GDM1 (cell line): ENCODE measurements at places on chromosomes 4 and X.

DNA sequence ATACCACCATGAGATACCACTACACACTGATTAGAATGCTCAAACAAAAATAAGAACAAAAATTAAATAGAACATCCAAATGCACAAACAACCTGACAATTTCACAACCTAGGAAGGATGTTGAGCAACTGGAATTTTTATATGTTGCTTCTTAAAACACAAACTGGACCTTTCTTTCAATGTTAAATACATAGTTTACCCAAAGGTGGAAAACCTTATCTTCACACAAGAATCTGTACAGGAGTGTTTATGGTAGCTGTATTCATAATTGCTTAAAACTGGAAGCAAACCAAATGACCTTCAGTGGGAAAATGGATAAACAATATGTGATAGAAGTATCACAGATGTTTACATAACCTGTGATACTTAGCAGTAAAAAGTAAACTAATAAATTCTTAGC is 573.8 kb downstream of the MAGEB5 start:
- no peak for DNase-seq

- no peak for DNase-seq
Observed at GRCh38 chrX:47234583-47234982, 1.8 kb downstream of the USP11 start.

GRCh38 chr4:28966982-28967381 is 1753.2 kb upstream of the PCDH7 start:
- no peak for DNase-seq

DNA sequence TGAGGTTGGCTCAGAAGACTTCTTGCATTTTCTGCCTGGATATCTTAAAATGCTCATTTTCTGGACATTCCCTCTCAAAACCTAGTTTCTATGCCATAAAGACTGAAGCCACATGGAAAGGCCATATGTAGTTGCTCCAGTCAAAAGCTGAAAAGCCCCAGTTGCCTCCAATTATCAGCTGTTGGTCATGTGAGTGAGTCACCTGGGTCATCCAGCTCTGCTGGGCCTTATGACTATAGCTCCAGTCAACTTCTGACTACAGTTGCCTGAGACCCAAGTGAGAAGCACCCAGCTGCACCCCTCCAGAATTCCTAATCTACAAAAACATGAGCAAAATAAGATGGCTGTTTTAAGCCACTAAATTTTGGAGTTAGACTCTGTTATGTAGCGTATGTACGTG is 41.9 kb downstream of the HELQ start:
- no peak for DNase-seq

- DNase-seq, result no peak
Observed at GRCh38 chrX:115939636-115940160, 230.8 kb upstream of the AGTR2 start.

- DNase-seq, result peak; percentile 86
Observed at GRCh38 chr4:10096201-10096977, 20.2 kb downstream of the WDR1 start.

GRCh38 chr4:184500748-184501589 is 26.6 kb upstream of the IRF2 start:
- no peak for DNase-seq

- no peak for DNase-seq
Observed at GRCh38 chrX:66680451-66680850, 41.6 kb upstream of the EDA2R start.

DNA sequence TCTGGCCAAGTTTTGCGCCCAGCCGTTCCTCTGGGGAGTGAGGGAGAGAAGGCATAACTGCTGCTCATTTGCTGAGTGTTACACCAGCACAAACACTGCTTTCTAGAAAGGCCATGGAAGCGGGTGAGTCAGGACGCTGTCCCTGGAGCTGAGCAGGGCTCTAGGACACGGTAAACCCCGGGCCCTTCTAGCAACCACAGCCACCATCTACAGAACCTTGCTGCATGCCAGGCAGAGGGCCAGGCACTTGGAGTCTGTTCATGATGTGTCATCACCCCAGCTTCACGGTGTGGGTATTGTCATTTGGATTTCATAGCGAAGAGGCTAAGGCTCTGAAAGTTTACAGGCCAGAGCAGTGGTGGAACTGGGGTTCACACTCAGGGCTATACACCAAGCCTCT is 31.8 kb upstream of the C4orf50 start:
- no peak for DNase-seq

DNA sequence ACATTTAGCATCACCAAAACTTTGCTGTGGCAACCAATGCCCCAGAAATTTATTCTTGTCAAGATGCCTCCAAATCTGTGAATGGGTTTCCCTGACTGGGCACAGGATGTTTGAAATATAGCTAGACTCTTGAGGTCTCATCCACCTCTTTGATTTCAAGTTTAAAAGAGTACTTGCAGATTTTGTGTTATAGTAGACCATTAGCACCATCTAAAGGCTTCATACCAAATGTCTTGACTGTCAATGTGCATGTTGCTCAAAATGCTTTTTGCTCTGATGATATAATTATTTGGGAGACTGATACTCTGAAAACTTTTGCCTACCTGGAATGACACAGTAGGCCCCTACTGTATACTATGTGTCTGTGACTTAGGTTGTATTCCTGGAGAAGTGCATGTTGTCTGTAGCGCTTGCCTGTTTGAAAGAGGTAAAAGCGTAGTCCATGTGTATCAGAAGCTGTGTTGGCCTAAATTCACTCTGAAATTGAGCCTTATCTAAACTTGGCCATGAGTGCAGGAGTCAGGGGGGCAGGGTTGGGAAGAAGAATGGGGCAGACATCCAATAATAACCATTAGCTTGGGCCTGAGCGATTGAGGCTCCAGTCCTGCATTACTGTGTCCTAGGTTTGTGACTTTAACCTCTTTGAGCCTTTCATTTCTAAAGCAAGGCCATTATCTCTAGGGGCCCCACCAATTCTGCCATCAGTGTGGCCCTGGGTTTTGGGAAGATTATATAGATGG is 33.8 kb downstream of the NDP start:
- no peak for DNase-seq

DNA sequence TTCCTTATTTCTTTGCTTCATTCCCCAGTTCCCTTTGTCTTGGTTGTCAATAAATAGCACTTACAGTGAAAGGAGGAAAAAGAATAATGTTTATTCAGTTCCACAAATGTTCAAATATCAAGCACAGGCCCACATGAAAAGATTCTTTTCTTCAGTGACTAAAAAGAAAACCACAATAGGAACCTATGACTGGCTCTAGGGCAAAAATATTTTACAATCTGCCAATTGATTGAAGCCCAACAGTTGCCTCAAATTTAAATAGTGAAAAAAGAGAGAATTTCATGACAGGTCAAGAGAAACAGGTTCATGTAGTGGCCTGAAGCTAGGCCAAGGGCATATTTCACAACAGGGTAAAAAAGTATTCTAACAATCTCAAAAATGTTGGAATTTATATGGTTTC is 553.8 kb downstream of the CENPC start:
- DNase-seq, result no peak

- no peak for DNase-seq
Observed at GRCh38 chr4:85476381-85476780, 1.4 kb downstream of the ARHGAP24 start.

DNA sequence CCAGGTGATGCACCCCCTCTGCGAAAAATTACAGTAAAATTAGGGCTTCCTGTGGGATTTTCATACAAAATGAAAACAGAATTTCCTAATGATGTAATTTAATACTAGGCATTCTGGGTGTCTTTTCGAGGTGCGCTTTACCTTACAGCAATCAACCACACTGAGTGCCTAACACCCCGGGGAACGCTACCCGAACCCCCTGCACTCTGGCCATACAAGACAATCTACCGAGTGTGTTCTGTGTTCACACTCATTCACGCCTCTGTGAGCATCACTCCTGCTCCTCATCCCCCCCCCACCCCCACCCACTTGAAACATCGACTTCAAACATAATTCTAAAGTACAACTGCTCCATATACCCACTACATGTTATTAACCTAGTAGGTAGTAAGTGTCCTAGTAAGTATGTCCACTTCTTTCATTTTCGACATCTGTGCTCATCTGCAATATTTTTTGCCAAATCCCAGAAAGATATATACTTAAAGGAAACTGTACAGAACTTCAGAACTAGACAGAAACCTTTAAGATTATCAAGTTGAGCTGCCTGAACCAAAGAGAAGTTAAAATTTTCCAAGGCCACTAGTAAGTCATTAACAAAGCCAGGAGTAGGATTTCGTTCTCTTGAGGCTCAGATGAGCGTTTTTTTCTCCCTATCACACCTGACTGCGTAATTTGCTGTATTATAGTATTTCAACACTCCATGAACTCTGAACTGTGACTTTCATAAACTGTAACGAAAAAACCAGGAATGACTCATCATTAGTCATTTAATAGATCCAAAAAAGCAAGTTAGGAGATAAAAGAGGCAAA is 80.0 kb downstream of the FAT1 start:
- no peak for DNase-seq

DNA sequence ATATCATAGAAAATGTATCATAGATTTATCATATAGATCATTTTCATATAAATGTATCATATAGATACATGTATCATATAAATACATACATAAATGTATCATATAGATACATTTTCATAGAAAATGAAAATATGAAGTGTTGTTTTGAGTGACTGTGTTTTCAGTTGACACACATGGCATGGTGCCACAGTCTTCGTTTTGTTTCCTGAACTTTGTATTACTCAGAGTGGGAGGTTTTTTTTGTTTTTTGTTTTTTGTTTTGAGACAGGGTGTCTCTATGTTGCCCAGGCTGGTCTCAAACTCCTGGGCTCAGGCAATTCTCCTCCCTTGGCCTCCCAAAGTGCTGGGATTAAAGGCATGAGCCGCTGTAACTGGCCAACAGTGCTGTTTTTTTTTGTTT is 3.9 kb downstream of the RBM10 start:
- DNase-seq, result no peak

- DNase-seq, result no peak
Observed at GRCh38 chrX:9880870-9881269, 86.3 kb upstream of the CLDN34 start.

DNA sequence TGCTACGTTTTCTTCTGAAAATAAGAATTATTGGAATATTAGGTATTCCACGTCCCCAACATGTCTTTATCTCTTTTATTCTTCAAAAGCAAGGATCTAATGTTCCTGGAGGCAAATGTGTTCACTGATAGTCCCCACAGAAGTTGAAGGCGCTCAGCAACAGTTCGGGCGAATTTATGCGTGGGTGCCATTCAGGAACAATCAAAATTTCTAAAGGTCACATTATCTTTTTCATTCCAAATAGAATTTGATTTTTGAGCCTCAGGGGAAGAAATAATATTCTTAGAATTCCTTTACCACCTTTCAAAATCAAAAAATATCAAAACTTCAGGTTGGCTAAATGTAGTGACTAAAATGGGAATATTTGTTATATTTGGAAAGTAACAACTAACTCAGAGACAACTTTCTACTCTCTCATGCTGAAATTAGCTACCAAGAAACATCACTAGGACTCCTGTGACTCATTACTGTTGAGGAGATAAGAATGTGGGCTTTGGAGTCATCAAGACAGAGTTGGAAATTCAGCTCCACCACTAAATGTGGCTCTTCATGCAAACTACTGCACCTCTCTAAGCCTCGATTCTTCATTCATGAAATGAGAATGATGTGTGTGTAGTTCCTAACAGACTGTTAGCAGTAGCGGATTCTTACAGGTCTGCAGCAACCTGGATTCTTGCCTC is 72.3 kb upstream of the KIT start:
- no peak for DNase-seq

- no peak for DNase-seq
Observed at GRCh38 chr4:16674082-16674481, 224.4 kb downstream of the LDB2 start.

- no peak for DNase-seq
Observed at GRCh38 chrX:123728016-123728415, 4.8 kb downstream of the THOC2 start.

DNA sequence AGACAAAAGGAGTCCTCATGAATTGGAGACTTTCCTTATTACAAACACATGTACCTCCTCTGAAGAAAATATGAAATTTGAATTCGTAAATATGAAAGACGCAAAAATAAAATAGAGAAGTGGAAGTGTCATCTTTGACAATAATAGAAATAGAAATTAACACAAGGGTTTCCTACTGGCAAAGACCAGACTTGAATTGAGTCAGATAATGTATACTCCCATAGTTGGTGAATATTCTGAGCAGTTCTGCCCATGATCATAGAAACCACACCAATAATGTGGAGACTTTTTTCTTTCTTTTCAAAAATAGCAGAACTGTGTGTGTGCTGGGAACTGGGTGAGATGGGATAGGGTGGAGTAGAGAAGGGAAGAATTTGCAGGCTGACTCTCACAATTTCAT is 277.7 kb upstream of the TET2 start:
- no peak for DNase-seq

GRCh38 chr4:87557348-87557747 is 28.2 kb upstream of the SPARCL1 start:
- no peak for DNase-seq

DNA sequence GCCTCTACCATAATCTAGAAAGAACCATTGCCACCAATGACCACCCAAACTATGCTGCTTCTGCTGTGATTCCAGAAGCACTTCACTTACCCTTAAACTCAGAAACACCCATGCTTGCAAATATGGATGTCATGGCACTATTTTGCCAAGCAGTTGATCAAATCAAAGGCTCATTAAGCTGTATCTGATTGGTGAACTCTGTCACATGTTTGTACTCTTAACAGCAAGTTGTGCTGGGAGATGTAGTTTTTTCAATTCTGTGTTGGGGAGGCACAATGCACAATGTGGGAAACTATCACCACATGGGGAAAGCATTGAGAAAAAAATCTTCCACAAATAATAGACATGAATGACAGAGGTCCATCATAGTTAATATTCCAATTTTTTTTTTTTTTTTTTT is 19.2 kb upstream of the SPCS3 start:
- no peak for DNase-seq

GRCh38 chr4:77699731-77700210 is 94.2 kb downstream of the CXCL13 start:
- no peak for DNase-seq

- DNase-seq, result no peak
Observed at GRCh38 chr4:58166490-58166889, 1056.3 kb upstream of the IGFBP7 start.

- DNase-seq, result no peak
Observed at GRCh38 chr4:170736710-170737109, 647.0 kb upstream of the AADAT start.

GRCh38 chr4:70712604-70713452 is 8.9 kb upstream of the RUFY3 start:
- no peak for DNase-seq

DNA sequence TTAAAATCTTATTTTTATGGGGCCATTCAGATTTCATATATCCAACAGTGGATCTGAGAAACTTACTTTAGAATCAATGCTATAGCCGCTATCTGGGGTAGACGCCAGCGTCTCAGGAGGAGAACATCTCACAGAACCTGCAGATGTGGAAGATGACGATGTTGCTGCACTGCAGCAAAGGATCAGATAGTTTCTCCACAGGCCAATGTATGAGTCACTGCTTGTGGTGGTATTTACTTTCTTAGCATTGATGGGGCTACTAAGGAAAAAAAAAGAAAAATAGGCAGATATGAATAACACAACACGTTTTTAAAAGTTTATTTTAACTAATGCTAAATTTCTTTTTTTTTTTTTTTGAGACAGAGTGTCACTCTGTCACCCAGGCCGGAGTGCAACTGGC is 85.9 kb downstream of the ZAR1 start:
- DNase-seq, result no peak

- DNase-seq, result no peak
Observed at GRCh38 chrX:38848671-38849455, 47.6 kb downstream of the MID1IP1 start.
